Activated CD8-positive, alpha-beta memory T cell treated with anti-CD3 and anti-CD28 coated beads for 1 hour (primary cell): ENCODE measurements at places on chromosomes 4 and X.

DNA sequence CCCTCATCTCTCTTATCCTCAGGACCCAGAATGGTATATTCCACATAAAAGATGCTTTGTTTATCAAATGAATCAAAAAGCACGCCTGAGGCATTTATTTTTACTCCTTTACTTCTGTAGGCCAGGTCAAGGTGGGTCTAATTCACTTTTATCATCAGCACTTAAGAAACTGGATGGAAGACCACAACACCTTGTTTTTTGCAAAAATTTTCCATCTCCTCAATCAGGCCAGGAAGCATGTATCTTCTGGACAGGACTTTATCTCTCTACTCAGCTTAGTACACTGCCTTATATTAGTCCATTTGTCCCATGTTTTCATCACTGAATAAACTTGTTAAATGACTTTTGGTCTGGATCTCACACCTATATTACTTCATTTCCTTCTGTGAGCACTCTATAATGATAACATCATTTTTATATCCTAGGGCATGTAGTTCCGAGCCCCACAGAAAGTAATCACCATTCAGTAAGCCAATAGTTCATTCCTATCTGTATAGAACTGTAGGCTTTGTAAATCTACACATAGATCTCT, 260.5 kb downstream of the CHIC1 start:
- no peak for DNase-seq

DNA sequence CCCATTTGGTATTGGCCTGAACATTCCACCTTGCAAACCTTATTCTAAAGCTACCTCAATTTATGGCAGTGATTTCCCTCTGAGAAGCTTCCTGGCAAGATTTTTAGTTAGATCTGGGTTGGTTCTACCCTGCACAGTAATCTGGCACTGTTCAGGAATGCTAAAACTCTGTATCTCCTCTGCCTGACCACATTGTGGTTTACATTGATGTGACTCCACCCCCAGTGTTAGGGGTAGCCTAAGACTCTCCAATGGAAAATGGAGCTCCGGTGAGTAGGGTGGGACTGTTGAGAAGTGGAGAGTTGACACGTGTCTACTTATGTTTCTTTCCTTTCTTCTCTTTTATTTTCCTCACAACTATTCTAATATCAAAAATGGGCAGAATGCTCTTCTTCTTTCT, 45.4 kb downstream of the BMPR1B start:
- DNase-seq, result no peak

DNA sequence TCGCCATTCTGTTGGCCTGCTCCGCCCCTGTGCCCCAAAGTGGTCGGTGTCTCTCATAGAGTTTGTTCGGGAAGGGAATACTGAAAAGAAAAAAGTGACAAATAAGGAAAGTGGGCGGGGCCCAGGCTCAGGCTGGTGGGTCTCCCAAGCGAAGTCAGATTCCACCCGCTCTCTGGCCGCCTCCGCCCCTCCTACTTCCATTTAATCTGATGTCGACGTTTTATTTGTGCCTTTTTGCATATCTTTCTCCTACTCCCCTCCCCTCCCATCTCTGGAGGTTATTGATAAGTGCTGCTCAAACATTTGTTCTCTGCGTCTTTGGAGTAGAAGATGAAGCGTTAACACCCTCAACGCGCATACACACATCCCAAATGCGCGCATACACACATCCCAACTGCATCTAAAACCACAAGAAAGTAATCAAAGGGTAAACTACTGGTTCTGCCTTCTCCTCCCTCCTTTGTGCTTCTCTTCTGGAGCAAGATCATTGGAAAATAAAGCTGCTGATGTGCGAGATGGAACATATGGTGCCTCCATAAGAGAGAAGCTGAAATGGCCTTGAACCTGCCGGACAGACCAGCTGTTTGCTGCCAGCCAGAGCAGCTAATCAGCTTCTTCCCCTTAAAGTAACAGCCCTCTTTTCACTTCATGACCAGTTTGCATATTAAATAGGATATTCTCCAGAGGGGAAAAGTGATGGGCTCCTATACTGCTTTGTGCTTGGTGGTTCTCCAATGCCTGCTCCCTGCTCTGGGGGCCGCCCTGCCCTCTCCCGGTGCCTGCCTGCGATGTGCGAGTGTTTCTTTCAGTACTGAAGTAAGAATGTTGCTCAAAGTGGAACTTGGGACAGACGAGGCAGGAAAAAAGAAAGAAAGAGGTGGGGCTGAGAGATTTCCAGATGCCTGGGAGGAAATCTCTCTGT, 3.1 kb downstream of the MAMLD1 start:
- DNase-seq, result no peak

DNA sequence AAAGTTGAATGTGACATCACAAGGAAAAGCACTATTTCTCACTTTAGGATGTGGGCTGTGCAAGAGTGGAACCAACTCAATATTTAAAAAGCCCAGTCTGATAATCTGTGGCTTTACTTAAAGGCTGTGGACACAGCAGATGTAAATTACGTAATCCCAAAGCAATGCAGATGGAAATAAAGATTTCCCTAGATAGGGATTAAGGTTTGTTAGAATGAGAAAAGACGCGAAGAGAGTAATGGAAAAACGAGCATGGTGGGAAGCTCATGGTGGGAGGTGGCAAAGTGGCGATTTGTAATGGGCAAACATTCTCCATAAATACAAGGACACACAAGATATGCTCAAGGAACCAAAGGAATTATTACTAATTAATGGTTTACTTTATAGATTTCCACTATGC, 985.5 kb downstream of the FSTL5 start:
- no peak for DNase-seq

- DNase-seq, result no peak
These were observed 1744.4 kb upstream of the ADGRL3 start for GRCh38 chr4:59455751-59456150.

DNA sequence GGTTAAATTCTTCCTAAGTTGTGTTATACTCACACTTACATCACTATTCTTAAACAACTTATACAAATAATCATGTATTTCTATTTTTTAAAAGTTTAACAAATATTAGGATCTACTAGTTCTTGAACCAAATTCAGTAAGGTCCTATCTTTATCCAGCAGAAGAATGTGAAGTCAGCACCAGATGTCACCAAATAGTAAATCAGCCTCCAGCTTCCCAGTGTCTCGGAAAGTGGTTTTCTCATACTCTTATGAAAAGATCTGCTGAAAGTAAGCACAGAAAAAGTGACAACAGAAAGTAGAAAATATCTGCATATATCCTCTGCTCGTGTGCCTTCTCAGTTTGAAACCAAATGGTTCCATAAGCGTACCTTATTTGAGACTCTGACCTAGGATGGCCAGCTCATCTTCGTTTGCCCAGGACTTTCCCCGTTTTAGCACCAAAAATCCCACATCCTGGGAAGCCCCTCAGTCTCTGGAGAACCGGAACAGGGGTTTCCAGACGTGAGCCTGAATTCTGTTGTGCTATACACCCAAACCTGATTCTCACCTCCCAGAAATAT, 98.0 kb upstream of the DCLK2 start:
- no peak for DNase-seq

- DNase-seq, result no peak
These were observed 23.5 kb downstream of the NLGN3 start for GRCh38 chrX:71168134-71168533.
